ENCODE measurements at places on chromosomes 5 and 9.

- no peak for DNase-seq
Measured at GRCh38 chr5:114450437-114450836, 88.6 kb downstream of the KCNN2 start.

DNA sequence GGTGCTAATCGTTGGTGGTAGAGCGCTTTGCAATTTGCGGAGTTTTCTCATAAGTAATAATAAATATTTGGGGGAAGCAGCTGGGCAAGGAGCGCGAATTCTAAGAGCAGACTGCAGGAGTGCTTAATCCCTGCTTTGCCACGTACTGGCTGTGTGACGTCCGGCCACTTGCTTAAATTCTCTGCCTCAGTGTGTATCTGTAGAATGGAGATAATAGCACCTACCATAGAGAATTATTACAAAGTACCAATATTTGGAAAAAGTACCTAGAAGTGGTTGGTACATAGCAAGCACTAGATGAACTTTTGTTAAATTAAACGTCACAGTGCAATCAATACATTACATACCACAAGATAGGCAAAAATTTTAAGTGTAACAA is 598 bp upstream of the TMED7 start:
- no peak for DNase-seq

- DNase-seq: no peak
Measured at GRCh38 chr9:127895811-127896210, 3.6 kb downstream of the ST6GALNAC6 start.

DNA sequence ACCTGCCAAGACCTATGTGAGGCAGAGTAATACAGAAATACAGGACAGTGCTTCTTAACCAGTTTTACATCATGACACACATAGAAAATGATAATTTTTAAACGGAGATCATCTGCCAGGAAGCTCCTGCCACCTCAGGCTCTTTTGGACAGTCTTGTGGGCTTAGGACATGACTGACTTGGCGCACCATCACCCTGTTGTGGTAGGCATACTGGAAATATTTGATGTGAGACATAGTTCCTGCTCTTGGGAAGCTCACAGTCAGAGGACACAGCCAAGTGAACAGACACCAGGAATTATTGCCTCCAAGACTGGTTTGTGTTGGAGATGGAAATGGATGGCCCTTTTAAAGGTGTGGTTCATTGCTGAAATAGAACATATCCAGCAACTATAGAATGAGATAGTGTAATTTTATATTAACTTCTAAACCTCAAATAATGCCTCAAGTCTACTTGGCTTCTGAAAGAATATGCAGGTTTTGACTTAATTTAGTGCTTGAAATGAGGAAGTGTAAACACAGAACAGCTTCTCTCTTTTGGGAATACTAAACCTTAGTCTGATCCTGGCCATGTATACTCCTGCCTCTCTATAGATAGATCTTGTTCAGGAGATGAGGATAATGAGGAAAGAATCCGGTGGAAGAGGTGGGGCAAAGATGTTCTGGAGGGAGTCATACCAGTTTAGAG is 19.7 kb downstream of the CPEB4 start:
- no peak for DNase-seq

- no peak for DNase-seq
Measured at GRCh38 chr5:176845392-176845713, 35.0 kb downstream of the UNC5A start.

- DNase-seq: no peak
Measured at GRCh38 chr5:86320266-86320665, 297.5 kb upstream of the COX7C start.

- DNase-seq: no peak
Measured at GRCh38 chr5:1285883-1286291, 9.0 kb downstream of the TERT start.

DNA sequence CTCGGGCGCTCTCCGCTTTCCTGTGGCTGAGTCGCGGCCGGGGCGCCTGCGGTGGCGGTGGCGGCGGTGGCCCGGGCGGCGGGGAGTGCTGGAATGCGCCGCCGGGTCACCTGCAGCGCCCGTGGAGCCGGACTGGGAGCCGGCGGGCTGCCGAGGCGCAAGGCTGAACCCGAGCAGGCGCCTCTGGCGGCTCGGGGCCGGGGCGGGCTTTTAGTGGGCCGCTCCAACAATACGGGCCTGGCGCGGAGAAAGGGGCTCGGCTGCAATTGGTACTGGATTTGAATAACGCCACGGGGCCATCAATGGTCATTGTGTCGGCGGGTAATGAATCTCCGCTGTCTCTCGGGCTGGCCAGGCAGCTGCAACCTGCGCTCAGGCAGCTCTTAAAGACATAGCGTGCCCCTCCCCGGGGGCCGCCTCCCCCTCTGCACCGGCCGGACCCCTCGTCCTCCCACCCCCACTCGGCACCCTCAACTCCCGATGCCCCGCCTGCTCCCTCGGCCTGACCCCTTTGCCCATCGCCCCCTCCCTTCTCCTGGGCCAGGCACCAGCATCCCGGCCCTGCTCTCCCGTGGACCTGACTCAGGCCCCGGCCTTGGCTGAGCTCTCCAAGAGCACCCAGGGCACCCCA is 22.1 kb downstream of the URM1 start:
- no peak for DNase-seq

- no peak for DNase-seq
Measured at GRCh38 chr5:40775846-40776657, 20.3 kb upstream of the TTC33 start.

- no peak for DNase-seq
Measured at GRCh38 chr5:94268226-94268625, 350.2 kb downstream of the KIAA0825 start.

DNA sequence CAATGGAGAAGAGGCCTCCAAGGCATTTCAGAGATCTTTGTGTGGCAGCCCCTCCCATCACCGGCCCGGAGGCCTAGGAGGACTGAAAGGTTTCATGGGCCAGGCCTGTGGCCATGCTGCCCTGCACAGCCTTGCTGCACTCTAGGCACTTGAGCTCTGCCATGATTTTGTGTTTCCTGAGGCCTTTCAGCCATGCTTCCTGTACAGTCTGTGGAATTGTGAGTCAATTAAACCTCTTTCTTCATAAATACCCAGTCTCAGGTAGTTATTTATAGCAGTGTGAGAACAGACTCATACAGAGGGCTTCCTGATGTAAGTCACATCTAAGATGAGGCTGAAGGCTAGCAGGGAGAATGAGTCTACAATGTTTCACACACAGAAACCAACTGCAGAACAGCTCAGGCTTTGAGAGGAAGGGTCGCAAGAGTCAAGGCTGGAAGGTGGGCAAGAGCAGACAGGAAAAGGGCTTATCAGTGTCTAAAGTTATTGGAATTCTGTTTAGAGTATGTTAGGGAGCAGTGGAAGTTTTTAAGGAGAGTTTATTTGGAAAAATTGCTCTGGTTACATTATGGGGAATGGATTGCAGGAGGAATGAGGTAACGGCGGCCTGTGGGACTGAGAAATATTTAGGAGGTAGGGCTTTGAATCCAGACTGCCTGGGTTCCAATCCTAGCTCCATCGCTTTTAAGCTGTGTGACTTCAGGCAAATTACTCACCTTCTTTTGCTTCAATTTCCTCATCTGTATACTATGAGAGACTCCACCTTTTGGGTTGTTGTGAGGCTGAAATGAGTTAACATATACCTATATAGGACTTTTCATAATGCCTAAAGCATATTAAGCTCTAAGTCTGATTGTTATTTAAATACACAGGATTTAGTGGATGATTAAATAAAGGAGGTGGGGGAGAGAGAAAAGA is 291.2 kb downstream of the CWC27 start:
- no peak for DNase-seq

DNA sequence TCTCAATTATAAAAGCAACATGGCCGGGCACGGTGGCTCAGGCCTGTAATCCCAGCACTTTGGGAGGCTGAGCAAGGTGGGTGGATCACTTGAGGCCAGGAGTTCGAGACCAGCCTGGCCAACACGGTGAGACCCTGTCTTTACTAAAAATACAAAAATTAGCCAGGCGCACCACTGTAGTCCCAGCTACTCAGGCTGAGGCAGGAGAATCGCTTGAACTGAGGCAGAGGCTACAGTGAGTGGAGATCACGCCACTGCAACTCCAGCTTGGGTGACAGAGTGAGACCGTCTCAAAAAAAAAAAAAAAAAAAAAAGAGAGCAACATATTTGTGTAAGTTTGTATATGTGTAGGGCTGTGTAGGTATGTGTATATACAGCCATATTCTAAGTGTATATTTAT is 7.5 kb downstream of the RPS6 start:
- no peak for DNase-seq

- no peak for DNase-seq
Measured at GRCh38 chr9:109787735-109788134, 7.7 kb downstream of the PALM2AKAP2 start.

GRCh38 chr9:98330831-98331230 is 75.4 kb upstream of the TBC1D2 start:
- no peak for DNase-seq

GRCh38 chr5:98334946-98335345 is 438.5 kb upstream of the RGMB start:
- DNase-seq: no peak

DNA sequence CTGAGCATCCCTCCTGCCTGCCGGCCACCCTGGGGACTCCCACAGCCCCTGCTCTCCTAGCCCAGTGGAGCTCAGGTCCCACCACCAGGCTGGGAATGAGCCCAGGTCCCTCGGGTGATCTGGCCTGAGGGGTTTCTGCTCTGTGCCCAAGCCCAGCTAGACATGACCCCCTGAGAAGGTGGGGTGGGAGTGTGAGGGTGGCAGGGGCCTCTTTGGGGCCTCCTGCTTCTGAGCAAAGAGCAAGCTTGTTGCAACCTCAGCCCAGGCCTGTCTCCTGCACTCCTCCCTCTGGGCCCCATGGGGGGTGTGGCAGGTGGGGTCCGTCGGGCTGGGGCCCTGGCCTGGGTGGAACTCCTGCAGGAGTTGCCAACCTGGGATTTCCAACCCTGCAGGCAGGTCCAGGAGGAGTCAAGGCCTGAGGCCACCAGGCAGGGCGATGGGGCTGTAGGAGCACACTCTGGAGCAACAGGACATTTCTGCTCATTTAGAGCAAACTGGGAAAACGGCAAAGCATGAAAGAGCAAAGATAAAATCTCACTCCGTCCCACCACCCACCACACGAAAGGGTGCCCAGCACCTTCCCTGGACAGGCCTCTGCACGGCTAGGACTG is 11.4 kb upstream of the NRARP start:
- DNase-seq: no peak

All from RPMI8226 (cell line).